ENCODE measurements at places on chromosomes 5 and 9. TPM values are rescaled to one million over a fixed set of nuclear protein-coding genes. Genes with fewer than 3 reads are reported as not detected.

- no peak for DNase-seq
These were observed 180.4 kb downstream of the PRR16 start for GRCh38 chr5:120644516-120644915.

DNA sequence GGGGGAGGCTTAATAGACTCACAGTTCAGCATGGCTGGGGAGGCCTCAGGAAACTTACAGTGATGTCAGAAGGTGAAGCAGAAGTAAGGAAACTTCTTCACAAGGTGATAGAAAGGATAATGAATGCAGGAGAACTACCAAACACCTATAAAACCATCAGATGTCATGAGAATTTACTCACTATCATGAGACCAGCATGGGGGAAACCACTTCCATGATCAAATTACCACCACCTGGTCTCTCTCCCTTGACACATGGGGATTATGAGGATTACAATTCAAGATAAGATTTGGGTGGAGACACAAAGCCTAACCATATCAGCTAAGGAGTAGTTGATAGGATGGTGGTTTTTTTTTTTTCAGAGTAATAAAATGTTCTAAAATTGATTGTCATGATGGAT lies 201.8 kb downstream of the CDH12 start:
- no peak for DNase-seq

DNA sequence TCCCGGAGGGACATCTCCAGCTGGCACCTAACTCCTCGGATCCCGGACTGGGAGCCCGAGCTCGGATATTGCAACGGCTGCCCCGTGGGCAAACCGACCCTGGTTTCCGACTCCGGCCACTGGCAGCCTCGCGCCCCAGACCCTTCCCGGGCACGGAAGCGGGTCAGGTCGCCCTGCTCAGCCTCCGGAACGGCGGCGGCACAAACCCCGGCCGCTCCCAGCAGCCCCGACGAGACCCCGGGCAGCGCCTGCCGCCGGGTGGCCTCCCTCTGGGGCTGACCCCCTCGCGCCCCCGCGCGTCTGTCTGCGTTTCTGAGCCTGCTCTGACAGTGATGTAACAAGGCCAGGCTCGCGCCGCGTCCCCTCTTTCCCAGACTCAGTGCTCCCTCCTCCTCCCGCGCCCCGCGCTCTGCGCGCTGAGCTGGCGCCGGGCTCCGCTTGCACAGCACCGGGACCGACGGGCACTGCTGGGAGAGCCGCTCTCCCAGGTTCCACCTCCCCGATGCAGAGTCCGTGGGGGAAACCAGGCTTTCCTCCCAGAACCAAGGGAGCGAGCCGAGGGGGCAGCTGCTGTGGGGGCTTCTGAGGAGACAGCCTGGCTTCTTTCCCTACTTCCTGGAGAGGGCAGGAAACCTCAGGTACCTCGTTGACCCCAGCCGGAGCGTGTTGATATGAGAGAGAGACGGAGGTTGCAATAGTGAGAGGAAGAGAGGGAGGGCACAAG lies at the start of gene TMEM215:
TMEM215 (plus strand) TSS at position 373 of the 724 bp plus-strand sequence. CDS start 644 bp downstream, outside the sequence.
- no peak for DNase-seq

The COL15A1 gene
- 0.89 TPM for total RNA-seq

The ARHGEF39 gene
- total RNA-seq: 7.5 TPM

GRCh38 chr9:96022445-96023051 lies 147.1 kb downstream of the ERCC6L2 start:
- DNase-seq: no peak

DNA sequence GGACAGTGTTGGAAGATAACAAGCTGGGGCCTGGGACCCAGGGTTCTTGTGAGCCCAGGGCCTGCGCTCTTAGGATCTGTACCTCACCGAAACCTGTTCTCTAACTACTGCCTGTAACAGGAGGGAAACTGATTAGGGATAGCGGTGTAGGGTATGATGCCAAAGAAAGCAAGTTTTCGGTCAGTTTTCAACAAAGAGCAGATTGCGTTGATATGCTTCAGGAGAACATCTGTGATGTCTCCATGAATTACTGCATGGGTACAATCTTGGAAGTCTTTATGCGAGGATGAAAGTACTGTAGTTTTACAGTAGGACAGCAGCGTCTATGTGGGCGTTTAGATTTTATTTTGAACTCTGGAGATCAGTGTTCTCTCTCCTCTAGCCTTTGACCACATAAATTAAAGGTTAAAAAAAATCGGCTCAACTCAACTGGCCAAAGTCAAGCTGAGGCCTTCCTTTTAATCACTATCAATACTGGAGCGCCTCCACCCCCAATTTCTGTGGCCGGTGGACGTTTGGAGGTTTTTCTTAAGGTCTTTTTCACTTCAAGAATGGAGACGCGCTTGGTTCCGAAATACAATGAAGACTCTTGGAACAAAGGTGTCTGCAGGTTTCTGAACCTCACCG lies 3.0 kb downstream of the NFIL3 start:
- DNase-seq: no peak

GRCh38 chr5:53334431-53334941 lies 145.9 kb upstream of the FST start:
- no peak for DNase-seq

GRCh38 chr5:139064613-139065012 lies 133.6 kb downstream of the SIL1 start:
- DNase-seq: no peak

GRCh38 chr5:169914766-169915165 lies 65.5 kb downstream of the INSYN2B start:
- no peak for DNase-seq

The ELP1 gene
- 47.3 TPM for total RNA-seq

- DNase-seq: no peak
These were observed 47.2 kb downstream of the F2R start for GRCh38 chr5:76763136-76763535.

GRCh38 chr9:20623748-20624124 lies 1.4 kb upstream of the MLLT3 start:
- no peak for DNase-seq

The SPATA31E1 gene
- total RNA-seq: not detected

The BAAT gene
- total RNA-seq: 0.14 TPM

GRCh38 chr5:156513123-156513815 lies 186.3 kb downstream of the SGCD start:
- DNase-seq: no peak

The FKTN gene
- total RNA-seq: 38.6 TPM

The MSX2 gene
- total RNA-seq: 11.7 TPM

The CA9 gene
- 10.1 TPM for total RNA-seq

DNA sequence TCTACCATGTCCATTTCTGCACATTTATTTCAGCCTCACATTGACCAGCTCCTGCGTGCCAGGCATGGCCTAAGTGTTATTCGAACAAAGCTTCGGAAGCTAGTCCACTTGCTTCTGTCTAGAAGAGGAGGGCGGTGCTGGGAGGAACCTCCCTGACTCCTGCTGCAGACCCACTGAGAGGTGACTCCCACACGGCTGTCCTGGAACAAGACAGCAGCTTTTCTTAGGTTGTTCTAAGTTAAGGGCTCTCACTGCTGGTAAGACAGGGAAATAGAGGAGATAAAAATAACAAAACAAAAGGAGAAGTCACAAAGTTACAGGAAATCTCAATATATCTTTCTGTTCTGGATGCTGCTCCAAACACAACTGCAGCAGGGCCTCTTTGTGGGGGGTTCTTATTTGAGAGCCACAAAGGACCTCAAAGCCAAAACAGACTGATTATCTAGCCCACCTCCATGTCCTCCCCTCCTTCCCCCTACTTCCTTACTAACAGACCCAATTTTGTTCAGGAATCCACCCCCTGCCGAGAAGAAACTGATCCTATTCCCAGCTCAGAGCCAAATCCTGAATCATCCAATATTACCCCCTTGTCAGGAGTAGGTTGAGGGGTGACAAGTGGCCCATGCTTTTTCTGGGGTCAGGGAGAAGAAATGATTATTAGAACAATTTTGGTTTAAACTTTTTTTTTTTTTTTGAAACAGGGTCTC lies 28.4 kb upstream of the KCNIP1 start:
- no peak for DNase-seq

DNA sequence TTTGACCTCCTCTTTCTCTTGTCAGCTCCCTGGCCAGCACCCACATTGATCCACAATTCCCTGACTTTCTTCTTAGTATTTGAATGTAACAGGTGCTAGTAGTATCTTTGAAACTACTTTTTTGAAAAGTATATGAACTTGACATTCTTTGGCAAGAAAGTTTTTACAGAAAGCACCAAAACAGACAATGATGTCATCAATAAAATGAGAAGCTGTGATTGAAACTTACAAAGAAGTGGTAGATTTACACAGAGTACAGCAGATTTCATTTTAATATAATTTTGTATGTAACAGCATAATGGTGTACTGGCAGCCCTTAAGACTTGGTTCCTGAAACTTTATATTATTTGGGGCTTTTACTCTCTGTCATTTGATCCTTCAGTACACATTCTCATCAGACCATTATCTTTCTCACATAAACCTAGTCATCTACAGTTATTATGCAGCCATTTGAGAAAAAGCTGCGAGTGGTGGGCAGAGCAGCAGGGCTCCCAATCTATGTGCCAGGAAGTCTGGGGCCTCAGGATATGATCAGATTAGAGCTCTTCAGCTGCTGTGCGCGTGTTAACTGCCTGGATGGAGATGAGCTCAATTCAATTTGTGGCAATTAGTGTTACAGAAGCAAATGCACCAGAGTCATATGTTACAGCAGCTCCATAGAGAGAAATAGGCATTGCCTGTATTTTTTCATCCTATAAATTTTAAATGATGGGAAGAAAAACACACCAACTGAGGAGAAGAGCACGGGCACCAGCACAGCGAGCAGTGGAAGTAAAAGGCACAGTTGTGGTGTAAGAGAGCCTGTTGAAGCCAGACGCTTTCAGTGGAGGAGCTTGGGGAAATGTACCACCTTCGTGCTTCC lies 126.1 kb downstream of the STARD4 start:
- no peak for DNase-seq

DNA sequence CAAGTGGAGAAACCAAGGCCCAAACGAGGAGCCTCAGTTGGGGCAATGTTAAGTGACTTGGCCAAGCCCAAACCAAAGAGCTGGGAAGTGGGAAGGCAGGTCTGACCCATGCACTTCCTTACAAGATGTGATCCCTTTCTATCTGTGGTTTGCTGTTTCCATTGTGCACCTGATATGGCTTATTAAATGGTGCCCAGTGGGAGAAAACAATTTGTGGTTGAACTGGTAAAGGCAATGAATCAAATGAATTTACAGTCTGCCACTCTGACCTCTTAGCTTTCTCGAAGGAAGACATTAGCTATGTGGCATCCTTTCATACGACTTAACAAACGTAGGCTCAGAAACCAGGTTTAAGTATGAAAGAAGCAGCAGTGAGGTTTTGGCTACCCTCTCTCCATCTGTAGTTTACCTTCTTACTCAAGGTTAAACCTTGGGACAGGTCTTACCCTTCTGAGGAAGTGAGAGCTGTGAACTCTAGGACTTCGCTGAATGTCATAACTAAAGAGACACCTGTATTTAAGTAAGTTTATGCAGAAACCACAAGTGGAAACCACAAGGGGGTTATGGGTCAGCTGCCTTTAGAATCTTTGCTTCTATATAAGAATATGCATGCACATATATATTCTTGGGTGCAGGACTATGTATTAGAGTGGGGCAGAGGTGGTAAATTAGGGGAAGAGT lies 100.5 kb upstream of the SPATA31D4 start:
- DNase-seq: no peak

GRCh38 chr5:158770506-158770905 lies 329.2 kb downstream of the EBF1 start:
- DNase-seq: no peak

DNA sequence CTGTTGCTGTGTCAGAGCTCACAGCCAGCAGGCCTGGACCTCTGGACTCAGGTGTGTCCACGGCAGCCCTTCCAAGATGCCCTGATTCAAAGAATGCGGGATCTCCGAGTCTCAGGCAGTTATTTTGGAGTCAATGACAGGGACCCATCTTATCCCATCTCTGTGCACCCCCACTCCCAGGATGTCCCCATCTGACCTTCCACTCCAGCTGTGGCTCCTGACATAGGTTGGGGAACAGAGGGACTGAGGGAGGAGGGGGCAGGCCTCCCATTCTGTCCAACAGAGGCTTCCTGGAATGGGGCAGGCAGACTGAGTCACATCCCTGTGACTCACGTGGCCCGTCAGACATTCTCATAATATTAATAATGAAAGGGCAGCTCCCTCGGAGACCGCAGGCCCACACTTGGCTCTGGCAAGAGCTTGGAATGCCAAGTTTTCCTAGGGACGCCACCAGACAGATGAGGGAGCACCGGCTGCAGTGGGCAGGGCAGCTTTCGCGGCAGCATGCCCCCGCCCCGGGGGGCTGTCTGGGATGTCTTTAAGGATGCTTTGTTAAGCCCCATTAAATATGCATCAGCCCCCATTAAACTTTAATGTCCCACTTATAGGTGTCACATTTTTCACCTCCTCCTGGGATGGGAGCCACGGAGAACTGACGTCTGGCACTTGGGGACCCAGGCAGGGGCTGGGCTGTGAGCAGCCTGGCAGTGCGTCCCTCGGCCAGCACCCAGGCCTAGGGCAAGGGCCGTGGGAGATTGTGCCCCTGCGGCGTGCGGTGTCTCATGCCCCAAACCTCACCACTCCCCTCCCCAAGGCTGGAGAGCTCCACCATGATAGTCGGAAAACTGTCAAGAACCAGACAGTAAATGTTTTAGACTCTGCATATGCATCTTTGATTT lies 23.6 kb upstream of the FIBCD1 start:
- peak; percentile 38 for DNase-seq

GRCh38 chr5:122954719-122955118 lies 81.8 kb downstream of the PPIC start:
- DNase-seq: no peak

The LCN2 gene
- not detected for total RNA-seq

The SMC2 gene
- 30.1 TPM for total RNA-seq

DNA sequence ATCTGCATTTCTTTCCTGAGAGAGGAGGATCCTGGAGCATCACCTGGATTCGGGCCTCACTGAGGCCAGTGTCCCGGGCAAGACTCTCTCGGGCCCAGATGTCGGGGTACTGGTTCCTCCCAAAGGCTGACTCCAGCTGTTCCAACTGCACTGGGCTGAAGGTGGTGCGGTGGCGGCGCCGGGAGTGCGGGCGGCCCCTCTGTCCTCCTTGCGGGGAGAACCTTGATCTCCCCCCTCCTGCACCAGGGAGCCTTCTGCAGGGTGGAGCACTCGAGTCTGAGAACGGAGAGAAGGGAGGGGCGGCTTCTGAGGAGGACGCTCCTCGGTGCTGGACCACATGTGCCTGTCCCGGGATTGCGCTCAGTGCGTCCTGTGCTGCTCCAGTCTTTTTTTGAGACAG lies 2.0 kb downstream of the PROP1 start:
- DNase-seq: no peak

- no peak for DNase-seq
These were observed 15.9 kb downstream of the SRD5A1 start for GRCh38 chr5:6649186-6649585.

DNA sequence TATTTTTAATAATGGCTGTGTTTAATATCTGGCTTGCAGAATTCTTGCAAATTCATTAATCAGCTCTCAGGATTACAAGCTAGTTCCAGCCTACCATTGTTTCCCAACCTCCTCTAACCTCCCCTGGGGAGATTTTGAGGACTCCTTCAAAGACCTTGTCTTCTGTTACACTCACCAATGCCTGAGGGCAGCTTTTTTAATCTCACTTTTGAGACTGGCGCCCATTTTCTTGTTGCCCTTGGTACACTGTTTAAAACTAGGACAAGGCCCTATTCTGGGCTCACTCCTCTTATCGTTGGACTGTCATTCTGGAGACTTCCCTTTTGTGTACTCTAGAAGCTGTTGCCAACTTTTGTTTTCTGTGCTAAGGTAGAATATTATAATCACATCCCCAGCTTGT lies 13.6 kb upstream of the EQTN start:
- no peak for DNase-seq

The KIF4B gene
- total RNA-seq: not detected

All from NCI-H460 (cell line).